ENCODE measurements at places on chromosomes 2 and 18.

GRCh38 chr2:16257322-16258028 is 317.1 kb downstream of the MYCN start:
- no peak for DNase-seq

- DNase-seq = peak; percentile 12
Observed at GRCh38 chr2:240395896-240396622, 39.4 kb upstream of the GPC1 start.

GRCh38 chr18:12015416-12016062 is 34.2 kb downstream of the IMPA2 start:
- no peak for DNase-seq

DNA sequence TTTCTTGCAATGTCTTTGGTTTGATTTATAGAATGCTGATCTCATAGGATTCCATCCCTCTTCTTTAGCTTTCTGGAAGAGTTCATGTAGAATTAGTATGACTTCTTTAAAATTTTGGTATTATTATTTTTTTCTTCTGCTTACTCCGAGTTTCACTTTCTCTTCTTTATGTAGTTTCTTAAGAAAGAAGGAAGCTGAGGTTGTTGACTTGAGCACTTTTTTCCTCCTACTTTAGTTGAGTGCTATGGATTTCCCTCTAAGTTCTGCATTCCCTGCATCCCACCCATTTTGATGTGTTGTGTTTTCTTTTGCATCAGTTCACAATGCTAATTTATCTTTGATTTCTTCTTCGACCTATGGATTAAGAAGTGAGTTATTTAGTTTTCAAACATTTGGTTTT is 78.9 kb upstream of the SPRED2 start:
- DNase-seq = no peak

Measured in activated T-cell treated with anti-CD3 and anti-CD28 coated beads, Interleukin-2, amount 50 U/mL, for 1 hour (primary cell).